ENCODE measurements at places on chromosomes 11 and 22.

GRCh38 chr22:23149743-23150238, 4.5 kb downstream of the RAB36 start:
- DNase-seq: no peak

DNA sequence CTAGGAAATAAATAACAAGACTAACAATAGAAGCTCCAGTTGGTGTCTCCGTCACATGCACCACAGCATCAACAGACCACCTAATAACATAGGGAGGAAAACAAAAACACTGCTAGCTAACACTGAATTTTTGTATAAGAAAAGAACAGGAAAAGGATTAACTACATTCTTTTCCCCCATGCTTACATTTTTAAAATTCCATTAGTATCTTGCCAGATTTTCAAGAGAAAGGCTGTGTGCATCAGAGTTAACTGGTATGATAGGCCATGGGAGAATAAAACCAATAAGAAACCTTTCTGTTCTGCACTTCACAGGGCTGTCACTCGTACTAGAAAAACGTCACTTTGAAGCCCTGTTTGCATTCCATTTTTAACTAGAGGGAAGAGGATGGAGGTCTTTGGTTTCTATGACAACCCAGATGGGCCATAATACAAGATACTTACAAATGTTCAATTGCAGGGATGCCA, 79.0 kb downstream of the LARGE2 start:
- DNase-seq: no peak

GRCh38 chr22:38204784-38205183, 3.0 kb downstream of the MAFF start:
- no peak for DNase-seq

- no peak for DNase-seq
Measured at GRCh38 chr11:68300076-68300830, 12.1 kb upstream of the LRP5 start.

DNA sequence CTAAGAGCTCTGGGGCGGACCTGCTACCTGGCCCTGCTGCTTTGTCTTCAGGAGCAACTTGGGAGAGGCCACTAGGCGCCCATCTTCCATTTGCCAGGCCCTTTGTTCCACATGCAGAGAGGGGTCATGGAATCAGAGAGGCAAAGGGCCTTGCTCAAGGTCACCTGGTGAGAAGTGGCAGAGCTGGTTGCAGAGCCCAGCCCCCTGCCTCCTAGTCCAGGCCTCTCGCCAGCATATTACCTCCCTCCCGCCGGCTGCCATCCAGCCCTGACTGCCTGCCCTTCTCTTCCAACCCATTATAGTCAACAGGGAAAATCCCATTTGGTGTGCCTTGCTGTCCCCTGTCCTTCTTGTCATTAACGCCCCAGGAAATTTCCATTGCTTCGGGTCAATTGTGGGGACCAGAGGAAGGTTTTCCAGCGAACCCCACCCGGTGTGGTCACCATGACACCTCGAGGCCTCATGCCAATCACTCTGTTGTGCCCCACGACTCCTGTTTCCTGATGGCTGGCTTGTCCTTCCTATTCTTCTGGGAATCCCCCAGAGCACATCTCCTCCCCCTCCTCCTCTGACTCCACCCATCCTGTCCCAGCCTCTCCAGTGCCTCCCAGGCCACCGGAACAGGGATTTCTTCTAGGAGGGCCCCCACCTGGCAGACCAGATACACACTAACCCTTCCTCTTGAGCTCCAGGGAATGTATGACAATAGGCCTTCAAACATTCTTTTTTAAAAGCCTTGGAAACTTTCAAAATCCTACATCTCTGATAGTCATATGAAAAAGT, 77.0 kb downstream of the NECTIN1 start:
- DNase-seq: no peak

GRCh38 chr11:58914821-58915543, 24.3 kb upstream of the GLYATL1 start:
- DNase-seq: no peak

DNA sequence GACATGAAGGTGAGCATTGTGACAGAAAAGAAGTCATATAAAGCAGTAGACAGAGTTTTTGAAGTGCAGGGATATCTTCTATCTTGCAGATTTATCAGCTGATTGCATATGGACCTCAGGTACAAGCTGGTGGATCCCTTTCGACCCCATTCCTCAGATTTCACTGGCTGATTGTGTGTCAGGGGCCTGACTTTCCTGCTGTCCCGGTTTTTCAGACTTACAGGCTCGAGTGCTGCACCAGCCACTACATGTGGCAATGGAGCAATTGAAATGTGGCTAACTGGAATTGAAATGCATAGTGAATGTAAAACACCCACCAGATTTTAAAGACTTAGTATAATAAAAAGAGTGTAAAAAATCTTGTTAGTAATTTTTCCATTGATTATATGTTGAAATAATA, 50.3 kb downstream of the CLMP start:
- DNase-seq: no peak

GRCh38 chr11:78898266-78898775, 323.7 kb upstream of the NARS2 start:
- no peak for DNase-seq

- DNase-seq: no peak
Measured at GRCh38 chr11:32497951-32498350, 62.6 kb upstream of the WT1 start.

- no peak for DNase-seq
Measured at GRCh38 chr22:47417699-47418098, 655.2 kb downstream of the TBC1D22A start.

DNA sequence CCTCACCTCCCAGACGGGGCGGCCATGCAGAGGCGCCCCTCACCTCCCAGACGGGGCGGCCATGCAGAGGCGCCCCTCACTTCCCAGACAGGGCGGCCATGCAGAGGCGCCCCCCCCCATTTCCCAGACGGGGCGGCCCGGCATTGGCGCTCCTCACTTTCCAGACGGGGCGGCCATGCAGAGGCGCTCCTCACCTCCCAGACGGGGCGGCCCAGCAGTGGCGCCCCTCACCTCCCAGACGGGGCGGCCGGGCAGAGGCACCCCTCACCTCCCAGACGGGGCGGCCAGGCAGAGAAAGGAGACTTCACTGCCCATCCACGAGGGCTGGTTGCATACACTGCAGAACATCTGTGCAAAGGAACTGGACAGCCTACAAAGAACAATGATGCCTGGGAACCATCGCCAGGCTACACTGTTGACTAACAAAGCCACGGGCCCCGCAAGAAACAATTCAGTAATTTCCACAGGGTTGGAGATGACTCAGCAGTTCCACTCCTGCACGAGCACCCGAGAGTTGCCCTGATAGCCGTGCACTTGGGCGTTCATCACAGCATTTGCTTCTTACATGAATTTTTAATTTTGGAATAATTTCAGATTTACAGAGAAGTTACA, 58.7 kb downstream of the CTTN start:
- DNase-seq: no peak

DNA sequence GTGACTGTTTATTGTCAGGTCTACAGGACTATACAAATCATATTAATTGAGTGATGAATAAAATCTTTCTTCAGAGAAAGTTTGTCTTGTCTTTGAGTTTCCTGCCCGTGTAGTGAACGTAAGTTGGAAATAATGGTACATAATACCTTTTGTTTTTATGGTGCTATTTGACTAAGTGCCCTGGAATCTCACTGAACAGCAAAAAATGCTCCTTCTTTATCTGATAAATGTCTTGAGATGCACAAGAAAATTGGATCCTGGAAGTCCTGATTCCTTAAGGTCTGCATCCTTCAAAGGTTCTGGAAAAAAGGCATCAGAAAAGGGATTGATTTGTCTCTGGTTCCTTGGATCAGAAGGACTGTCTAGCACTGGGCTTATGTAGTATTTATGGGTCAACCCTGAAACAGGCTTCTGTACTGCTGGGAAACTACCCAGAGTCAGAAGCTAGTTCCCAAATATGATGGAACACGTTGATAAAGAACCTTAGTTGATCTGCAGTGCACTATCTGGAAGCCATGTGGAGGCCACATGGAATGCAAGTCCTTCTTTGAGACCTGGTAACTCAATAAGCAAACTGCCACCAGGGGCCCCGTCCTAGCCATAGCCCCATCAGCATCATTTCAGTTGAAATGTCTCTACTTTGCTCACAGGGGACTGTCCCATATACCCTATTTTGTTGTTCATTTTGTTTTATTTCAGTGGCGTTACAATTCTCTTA, 100.6 kb upstream of the CD44 start:
- no peak for DNase-seq

GRCh38 chr22:47023871-47024270, 261.4 kb downstream of the TBC1D22A start:
- DNase-seq: no peak

- no peak for DNase-seq
Measured at GRCh38 chr22:19527861-19528417, 3.7 kb upstream of the CLDN5 start.

- DNase-seq: no peak
Measured at GRCh38 chr11:116302756-116303155, 470.0 kb downstream of the BUD13 start.

DNA sequence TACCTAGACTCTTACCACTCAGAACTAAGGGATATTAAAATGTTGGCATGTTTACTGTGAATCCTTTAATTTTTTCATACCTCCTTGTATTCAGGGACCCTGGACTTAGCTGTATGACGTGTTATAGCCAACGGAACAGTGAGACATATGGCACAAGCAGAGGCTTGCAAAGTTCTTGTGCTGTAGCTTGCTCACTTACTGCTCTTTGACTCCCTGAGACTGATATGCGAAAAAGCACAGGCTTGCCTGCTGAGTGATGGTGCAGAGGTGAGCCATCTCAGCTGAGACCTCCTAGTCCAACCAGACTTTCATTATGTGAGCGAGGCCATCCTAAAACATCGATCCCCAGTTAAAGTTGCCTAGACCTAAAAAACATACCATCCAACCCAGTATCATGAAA, 811.0 kb downstream of the METTL15 start:
- DNase-seq: no peak

DNA sequence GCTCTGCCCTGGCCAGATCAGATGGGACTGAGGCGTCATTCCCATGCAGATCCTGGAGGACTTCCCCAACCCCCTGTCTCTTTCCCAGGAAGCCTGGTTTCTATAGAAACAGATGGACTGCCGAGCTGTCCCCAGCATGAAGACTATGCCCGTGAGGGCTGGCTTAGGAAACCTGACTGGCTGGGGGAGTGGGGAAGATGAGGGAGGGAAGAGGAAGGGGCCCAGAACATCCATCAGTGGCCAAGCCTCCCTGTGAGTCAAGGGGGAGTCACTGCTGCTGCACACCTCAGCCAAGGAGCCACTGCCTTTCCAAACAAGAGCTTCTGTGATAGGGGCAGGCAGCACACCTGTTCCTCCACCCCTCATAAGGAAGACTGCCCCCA, 5.8 kb downstream of the TP53I11 start:
- DNase-seq: no peak

DNA sequence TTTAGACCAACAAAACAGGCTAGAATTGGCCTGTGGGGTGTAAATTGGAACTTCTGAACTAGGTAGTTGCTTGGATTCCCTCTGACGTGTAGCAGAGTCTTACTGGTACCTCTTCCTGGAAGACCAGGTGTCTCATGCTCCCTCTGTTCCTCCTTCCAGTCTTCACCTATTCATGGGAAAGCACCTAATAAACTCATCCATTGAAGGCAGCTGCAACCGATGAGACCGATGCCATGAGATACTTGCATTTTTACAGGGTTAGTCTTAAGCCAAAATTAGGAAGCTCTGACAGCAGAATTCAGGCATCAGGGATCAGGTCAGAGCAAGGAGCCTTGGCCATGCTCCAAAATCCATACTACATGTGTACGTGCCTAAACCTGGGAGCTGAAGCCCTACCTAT, 13.2 kb upstream of the HEPHL1 start:
- no peak for DNase-seq

DNA sequence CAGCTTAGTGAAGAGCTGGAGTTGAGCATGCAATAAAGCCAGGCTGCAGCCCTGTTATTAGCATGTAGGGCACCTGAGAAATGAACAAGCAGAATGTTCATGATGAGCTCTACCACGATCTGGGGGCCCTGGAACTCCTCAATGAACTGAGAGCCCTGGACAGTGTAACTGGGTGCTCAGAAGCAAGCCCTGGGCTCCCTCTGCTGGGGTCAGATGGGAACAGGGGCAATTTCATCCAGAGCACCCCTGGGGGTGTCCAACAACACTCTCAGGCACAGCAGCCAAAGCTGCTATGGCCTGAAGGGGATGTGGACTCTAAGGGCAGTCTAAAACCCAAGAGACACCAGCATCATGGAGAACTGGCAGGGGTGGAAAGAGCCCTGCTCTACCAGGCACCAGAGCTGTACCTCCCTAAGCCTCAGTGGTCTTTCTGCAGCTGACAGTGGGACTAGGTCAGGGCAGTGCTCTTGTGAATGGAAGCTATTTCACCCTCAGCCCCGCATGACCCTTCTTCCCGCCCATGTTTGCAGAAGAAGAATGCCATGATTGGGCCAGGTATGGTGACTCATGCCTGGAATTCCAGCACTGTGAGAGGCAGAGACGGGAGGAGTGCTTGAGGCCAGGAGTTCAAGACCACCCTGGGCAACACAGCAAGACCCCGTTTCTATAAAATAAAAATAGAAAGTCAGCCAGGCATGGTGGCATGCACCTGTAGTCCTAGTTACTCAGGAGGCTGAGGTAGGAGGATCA, 28.9 kb downstream of the THOC5 start:
- no peak for DNase-seq

Data from NCI-H2029 (cell line).